ENCODE measurements at places on chromosomes 16 and 17.

DNA sequence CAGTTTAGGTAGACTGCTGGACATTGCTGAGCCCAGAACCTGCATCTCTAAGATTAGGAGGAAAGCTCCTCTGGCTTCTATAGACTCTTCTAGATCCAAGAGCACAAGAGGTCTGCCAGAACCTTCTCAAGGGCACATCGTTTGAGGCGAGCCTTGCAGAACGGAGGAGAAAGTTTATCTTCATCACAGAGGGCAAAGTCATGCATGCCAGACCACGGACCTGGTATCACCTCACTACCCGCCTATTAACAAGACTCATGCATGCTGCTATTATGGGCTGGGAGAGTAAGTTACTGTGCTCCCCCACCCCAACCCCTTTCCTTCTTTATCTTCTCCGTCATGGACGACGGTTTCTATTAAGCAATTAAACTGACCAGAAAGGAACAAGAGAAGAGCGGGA lies 23.3 kb downstream of the MYH11 start:
- DNase-seq = no peak

DNA sequence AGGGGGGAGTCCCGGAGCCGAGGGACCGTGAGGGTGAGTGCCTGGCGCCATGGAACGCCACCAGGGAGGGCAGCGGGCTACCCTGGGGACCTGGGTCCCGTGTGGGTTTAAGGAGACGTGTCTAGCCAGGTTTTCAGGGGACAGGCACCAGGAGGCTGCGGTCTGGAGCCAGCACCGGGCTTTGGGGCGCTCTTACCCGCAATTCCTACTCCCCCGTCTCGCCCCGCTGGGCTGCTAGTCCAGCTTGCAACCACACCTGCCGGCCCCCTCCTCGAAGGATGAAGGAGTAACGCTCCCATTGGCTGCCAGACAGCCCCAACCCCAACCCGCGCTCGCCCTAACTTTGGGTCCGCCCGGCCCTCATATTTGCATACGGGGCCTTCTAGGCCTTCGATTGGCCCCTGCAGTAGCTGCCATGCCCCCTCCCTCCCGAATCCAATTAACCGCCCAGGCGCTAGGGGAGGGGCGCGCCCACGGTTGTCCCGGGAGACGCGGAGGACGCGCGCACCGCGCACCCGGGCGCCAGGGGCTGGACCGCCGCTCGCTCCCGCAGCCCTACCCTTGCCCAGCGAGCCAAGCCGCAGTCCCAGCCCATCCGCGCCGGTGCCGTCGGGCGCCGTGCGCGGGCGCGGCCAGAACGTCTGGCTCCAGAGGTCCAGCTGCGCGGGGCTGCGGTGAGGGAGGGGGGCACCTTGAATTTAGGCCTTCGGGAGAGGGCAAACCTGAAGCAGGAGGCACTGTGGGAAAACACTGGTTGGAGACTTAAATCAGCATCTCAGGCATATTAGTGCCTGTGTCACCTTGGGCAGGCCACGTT lies at the start of gene TTLL6:
Gene TTLL6 (minus strand): TSS at position 456 of the 817 bp plus-strand sequence. CDS start 157 bp downstream, at position 299.
- no peak for DNase-seq

DNA sequence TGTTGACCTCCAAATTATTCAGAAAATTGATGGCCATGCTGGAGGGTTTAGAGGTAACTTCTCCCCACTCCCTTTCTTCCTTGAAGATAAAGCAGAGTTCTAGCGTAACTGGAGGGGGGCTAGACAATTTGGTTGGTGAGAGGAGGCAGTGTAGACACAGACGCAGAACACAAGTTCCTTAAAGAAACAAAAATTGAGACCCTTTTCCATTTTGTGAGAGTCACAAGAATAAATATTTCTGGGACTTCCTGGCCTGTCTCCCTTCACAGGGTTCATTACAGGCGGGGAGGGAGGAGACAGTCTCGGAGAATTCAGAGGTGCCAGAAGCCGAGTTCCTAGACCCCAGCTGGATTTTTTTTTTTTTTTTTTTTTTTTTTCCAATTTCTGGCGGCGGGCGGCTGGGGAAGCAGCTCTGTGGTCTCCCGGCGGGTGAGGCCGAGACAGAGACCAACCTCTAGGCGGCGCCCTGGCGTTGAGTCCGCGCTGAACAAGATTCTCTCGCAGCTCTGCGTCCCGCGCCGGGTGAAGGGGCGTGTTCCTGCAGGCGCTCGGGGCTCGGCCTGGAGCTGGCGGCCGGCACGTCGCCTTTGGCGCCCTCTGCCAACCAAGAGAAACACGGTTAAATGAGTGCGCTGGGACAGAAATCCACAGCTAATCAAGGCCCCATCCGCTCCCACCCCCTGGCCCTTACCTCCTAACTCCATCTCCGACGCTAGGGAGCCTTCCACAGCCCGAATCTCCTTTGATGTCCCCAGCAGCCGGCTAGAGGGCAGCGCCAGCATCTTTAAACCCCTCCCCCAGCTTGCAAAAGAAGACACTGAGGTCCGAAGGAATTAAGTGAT lies 10.2 kb upstream of the HOXB9 start:
- no peak for DNase-seq

DNA sequence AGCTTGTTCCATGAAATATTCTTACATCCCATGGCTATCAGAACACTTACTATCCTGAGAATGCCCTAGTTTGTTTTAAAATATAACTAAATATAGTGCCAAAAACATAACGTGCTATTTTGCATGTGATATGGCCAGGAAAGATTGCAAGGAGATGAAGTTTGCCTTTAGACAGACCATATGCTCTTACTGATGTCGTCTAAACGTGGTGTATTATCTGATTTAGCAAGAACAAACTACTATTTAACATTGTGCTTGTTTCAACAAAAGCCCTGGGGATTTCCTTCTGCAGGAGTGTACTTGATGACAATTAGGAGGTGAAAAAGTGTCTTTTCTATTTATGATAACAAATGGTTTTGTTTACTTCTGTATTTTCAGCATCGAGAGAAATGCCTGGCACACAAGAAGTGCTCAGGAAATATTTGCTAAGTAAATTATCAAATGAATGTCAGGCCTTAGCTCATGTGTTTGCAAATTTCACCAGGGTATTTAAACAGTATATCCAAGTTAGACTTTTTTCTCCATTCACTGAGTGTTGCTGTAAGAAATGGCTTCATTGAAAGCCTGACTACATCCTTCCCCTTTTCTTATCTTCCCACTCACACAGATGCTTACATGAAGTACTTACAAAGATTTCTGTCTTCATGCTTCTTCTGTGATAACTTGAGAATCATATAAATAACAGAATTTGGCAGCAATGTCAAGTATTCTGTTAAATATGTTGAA lies 1033.6 kb downstream of the CDH8 start:
- DNase-seq = no peak

- no peak for DNase-seq
These were observed 6.9 kb upstream of the ABAT start for GRCh38 chr16:8667492-8667891.

DNA sequence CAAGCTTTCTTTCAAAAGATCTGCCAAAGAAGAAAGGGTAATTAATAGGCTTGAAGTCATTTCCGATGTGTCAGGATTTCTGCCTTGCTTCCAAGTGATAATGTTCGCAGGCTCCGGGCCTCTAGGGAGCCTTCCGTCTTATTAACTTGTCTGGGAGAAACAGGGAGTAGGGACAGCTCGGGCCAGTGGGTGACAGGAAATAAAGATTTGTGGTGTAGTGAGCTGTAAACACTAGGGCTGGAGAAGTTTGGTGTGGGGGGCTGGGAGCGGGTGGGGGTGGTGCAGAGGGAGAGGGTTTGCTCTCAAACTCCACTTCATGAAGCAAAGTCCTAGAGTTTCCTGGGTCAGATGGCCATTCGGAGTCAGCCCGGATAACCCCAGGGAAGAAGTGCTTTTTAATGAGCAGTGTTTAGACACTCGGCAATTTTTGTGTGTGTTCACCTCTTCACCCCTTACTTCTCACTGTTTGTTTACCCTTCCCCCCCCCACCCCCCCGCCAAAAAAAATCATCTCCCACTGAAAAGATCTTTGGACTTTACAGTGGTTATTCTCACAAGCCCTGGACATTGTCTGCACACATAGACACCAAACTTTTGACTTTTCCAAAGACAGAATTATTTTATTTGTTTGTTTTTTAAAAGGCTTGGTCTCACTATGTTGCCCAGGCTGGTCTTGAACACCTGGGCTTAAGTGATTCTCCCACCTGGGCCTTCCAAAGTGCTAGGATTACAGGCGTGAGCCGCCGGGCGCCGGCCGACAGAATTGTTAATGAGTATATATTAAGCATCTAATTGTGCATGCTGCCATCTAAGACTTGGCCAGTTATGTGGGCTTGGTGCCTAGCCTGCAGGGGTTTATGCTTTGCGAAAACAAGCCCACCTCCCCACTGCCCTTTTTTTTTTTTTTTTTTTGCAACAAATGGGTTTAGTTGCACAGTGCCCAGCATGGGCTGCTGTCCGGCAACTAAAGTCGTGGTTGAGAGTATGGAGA lies 196.4 kb downstream of the CCDC182 start:
- no peak for DNase-seq

GRCh38 chr17:39894681-39895376 lies 23.6 kb downstream of the GSDMB start:
- no peak for DNase-seq

- no peak for DNase-seq
These were observed 20.7 kb downstream of the TMEM235 start for GRCh38 chr17:78252111-78252634.
